ENCODE measurements at places on chromosomes 1 and 21. TPM values are rescaled to one million over a fixed set of nuclear protein-coding genes. Genes with fewer than 3 reads are reported as not detected.

The LYPD8 gene
- not detected for total RNA-seq

The ETV3L gene
- total RNA-seq: not detected

The TDRD5 gene
- 0.09 TPM for total RNA-seq

The RIIAD1 gene
- not detected for total RNA-seq

The SPRR3 gene
- not detected for total RNA-seq

The C1orf94 gene
- not detected for total RNA-seq

The MROH7 gene
- under 0.01 TPM for total RNA-seq

The HAPLN2 gene
- total RNA-seq: not detected

The HES2 gene
- total RNA-seq: 5.9 TPM

The DHX9 gene
- total RNA-seq: 183 TPM

The ANGPTL3 gene
- total RNA-seq: not detected

The ESRRG gene
- total RNA-seq: not detected

The AMY2A gene
- not detected for total RNA-seq

The BEND5 gene
- total RNA-seq: 2.9 TPM

The CLCA4 gene
- not detected for total RNA-seq

The LCE4A gene
- not detected for total RNA-seq

The CELA3A gene
- total RNA-seq: not detected

The TRIM67 gene
- not detected for total RNA-seq

The CLEC20A gene
- not detected for total RNA-seq

The SLAMF9 gene
- total RNA-seq: not detected

The DCST1 gene
- total RNA-seq: not detected

The SHISA4 gene
- total RNA-seq: 8.0 TPM

The CLSTN1 gene
- 62.3 TPM for total RNA-seq

The TMEM183A gene
- 81.1 TPM for total RNA-seq

The PTPN7 gene
- not detected for total RNA-seq

The RCSD1 gene
- 27.4 TPM for total RNA-seq

The LDLRAD1 gene
- not detected for total RNA-seq

The MYBPH gene
- total RNA-seq: not detected

The PCSK9 gene
- total RNA-seq: under 0.01 TPM

The ALX3 gene
- total RNA-seq: not detected

The IFNLR1 gene
- total RNA-seq: not detected

The FCRL3 gene
- total RNA-seq: not detected

The RAB13 gene
- 71.4 TPM for total RNA-seq

The AQP10 gene
- total RNA-seq: not detected

The SIPA1L2 gene
- 24.1 TPM for total RNA-seq

The SH2D1B gene
- total RNA-seq: not detected

The KLF17 gene
- not detected for total RNA-seq

The PRAMEF14 gene
- total RNA-seq: not detected

The HSD3B1 gene
- total RNA-seq: not detected

The DNAJC28 gene
- 1.8 TPM for total RNA-seq

The FAM163A gene
- total RNA-seq: 0.09 TPM

The ATP1B1 gene
- total RNA-seq: 4.6 TPM

The AADACL4 gene
- not detected for total RNA-seq

The CLDN17 gene
- total RNA-seq: not detected

The TFAP2E gene
- 0.26 TPM for total RNA-seq

The ZNF326 gene
- total RNA-seq: 7.5 TPM

The RGSL1 gene
- not detected for total RNA-seq

The FALEC gene
- not detected for total RNA-seq

All from dermis lymphatic vessel endothelial cell (primary cell).